ENCODE measurements at places on chromosomes 1 and 21.

- no peak for DNase-seq
Observed at GRCh38 chr1:15962176-15962575, 13.7 kb downstream of the ZBTB17 start.

DNA sequence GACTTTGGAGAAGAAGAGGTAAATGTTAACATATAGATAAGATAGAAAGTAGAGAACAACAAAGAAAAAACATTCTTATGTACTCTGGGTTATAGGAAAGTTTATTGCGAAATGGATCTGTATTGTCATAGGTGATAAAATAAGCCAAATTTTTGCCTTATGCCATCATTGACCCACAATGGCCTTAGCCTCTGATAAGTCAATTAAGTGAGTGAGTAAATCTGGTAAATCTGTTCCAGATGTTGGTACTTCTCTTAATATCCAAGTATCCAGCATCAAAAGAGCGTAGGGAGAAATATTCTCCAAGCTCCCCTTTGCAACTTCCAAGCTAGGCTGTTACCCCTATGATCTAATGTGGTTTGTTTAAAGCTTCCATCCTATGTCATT lies 38.3 kb upstream of the CLCA4 start:
- DNase-seq, result no peak

DNA sequence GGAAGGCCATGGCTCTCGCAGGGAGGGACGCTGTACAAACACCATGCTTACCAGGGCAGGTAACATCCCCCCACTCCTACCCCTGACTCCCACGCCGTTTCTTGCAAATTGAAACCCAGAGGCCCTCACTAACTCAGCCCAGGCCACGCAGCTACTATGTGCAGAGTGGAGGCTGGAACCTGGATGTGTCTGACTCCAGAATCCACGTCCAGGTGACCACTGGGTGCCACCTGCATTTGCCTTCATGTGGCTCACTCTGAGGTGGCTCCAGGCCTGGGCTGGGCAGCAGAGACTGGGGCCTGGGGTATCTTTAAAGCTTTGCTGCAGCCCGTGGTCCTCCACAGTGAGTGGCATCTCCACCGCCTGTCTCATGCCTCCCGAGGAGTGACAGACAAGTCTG lies 29.6 kb upstream of the AJAP1 start:
- DNase-seq, result no peak

DNA sequence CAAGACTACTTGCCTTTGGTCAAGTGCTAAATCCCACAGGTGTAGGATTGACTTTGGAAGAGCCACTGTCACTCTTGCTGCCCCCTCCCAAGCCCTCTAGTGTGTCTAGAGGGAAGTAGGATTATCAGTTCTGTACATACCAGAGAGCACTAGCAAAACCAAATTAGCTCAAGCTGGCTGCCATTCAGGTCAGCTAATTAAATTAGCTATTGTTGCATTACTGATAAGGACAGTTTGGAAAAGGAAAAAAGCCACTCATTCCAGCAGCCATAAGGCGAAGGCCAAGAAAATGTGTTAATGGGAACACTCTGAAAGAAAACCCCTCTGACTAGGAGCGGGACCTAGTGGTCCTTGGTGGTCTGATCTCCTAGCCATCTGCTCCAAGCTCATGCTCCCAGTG lies 321.7 kb downstream of the PBX1 start:
- DNase-seq, result no peak

DNA sequence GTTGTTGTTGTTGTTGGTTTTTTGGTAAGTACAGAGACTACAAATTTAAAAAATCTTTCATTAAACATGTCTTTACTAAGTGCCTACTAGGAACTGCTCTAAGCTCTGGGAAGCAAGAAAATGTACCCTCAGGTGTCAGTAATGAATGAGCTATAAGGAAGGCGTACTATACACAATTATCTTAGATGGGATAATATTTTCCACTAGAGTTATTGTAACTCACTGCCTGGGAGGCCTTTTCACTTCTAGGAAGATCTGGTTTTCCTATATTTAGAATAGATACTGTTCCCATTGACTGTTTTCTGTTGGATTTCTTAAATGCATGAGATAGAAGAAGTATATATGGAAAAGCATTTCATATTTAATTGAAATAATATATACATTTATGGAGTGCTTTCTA lies 19.6 kb downstream of the CLIC4 start:
- no peak for DNase-seq

DNA sequence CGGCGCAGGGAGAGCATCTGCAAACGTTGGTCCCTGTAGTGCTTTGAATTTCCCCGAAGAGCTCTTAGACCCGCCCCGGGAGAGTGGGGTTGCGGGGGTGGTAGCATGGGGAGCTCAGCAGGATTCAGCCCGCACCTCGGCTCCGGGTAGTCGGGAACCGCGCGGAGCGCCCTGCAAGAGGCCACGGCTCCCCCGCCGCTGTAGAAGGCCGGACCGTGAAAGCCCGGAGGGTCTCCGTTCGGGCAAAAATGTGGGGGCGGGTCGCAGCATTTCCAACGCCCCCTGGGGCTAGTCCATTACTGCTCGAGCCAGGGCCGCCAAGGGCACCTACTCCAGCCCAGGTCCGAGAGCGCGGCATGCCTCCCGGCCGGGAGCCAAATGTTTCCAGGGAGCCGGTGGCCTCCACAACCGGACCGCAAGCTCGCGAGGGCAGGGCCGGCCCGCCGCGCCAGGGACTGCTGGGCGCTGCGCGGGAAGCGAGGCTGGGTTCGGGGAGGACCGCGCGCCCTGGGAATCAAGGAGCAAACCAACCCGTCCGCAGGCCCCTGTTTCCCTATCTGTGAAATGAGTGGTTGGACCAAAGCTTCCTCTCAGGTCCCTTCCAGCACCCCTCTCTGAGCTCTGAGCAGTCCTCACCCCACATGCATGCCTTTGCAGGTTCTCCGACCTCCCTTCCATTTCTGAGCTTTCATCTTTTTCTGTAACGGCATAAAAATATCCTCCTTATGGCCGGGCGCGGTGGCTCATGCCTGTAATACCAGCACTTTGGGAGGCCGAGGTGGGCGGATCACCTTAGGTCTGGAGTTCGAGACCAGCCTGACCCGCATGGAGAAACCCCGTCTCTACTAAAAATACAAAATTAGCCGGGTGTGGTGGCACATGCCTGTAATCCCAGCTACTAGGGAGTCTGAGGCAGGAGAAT lies 775 bp upstream of the TMEM63A start:
- peak; percentile 59 for DNase-seq

- no peak for DNase-seq
Observed at GRCh38 chr1:10074059-10074851, 41.5 kb downstream of the UBE4B start.

GRCh38 chr1:53909946-53910345 lies 16.0 kb downstream of the DIO1 start:
- DNase-seq, result no peak

- DNase-seq, result no peak
Observed at GRCh38 chr1:38962113-38962512, 20.5 kb upstream of the RHBDL2 start.

- DNase-seq, result no peak
Observed at GRCh38 chr1:158255656-158256055, 1.4 kb downstream of the CD1A start.

DNA sequence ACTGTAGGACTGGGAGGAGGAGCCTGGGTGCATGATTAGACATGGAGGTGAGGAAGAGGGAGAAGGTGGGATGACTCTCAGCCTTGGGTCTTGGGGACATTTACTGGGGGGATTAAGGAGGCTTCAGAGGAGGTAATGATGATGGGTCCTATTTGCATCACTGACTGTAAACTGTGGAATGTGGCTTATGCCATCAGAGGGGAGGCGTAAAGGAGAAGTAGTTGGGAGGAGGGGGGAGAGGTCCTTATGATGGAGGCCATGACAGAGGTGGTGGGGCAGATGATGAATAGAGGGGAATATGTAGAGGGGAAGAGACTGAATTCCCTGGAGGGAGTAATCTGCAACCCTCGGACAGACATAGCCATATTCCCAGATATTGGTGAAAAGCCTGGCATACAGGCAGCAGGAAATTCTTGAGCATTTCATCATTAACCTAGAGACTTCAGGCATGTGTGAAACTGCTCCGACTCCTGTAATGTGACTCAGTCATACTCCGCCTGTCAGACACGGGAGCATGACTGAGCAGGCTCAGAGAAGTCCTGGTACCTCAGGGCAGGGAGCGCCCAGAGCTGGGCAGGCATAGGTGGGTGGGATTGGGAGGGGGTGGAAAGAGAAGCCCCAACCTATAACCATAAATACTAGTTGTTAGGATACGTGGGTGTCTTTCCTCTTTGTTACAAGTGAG lies 8.0 kb upstream of the LCE5A start:
- DNase-seq, result no peak

GRCh38 chr1:99110140-99111041 lies 105.7 kb upstream of the PLPPR5 start:
- no peak for DNase-seq

GRCh38 chr1:52159033-52159789 lies 17.3 kb downstream of the ZFYVE9 start:
- DNase-seq, result no peak

GRCh38 chr21:37032877-37033471 lies 26.5 kb downstream of the RIPPLY3 start:
- no peak for DNase-seq
